Esophagus mucosa (tissue), 1 donor: ENCODE measurements at places on chromosomes 4 and X. TPM values are rescaled to one million over a fixed set of nuclear protein-coding genes. Genes with fewer than 3 reads are reported as not detected.

Gene REELD1
- not detected for total RNA-seq

Gene VEGFD
- total RNA-seq: 0.20 TPM

Gene RAB40AL
- total RNA-seq: 0.68 TPM

Gene SCRG1
- 0.12 TPM for total RNA-seq

Gene SGMS2
- total RNA-seq: 28.0 TPM

Gene TRIM61
- total RNA-seq: not detected

Gene DCAF16
- 17.7 TPM for total RNA-seq

Gene CLIC2
- 2.5 TPM for total RNA-seq

Gene F8
- total RNA-seq: 3.5 TPM

Gene STATH
- total RNA-seq: not detected

Gene HPGDS
- total RNA-seq: not detected

Gene HTR2C
- not detected for total RNA-seq

Gene SLC16A2
- total RNA-seq: 2.6 TPM

Gene FGF16
- not detected for total RNA-seq

Gene BGN
- total RNA-seq: 29.3 TPM

Gene LDB2
- 4.9 TPM for total RNA-seq

Gene ACE2
- total RNA-seq: 2.2 TPM

Gene CXCL10
- total RNA-seq: 0.32 TPM

Gene CCDC110
- 0.20 TPM for total RNA-seq

Gene ANXA3
- total RNA-seq: 51.0 TPM

Gene FAM149A
- 1.6 TPM for total RNA-seq

Gene CENPVL2
- total RNA-seq: not detected

Gene LGI2
- 0.20 TPM for total RNA-seq

Gene NPY2R
- not detected for total RNA-seq

Gene EPGN
- 170 TPM for total RNA-seq

Gene PRKG2
- total RNA-seq: 1.3 TPM

Gene DDX60
- total RNA-seq: 4.8 TPM

Gene RTL3
- total RNA-seq: not detected

Gene SRD5A3
- total RNA-seq: 52.8 TPM

Gene SYTL5
- 3.9 TPM for total RNA-seq

Gene RAI2
- total RNA-seq: 1.1 TPM

Gene FGB
- 0.52 TPM for total RNA-seq

Gene PF4V1
- total RNA-seq: not detected

Gene CCNB3
- total RNA-seq: 0.36 TPM

Gene ZIC3
- not detected for total RNA-seq

Gene KIAA1210
- total RNA-seq: not detected

Gene TMEM31
- total RNA-seq: not detected

Gene BBS12
- total RNA-seq: 1.00 TPM

Gene MAGEA4
- not detected for total RNA-seq

Gene TMA16
- 24.7 TPM for total RNA-seq

Gene IL9R
- total RNA-seq: 0.44 TPM

Gene BEX5
- total RNA-seq: 0.80 TPM

Gene GYPB
- not detected for total RNA-seq

Gene MAMLD1
- 0.76 TPM for total RNA-seq
